Placental pericyte (primary cell): ENCODE measurements at places on chromosomes 4 and X. TPM values are rescaled to one million over a fixed set of nuclear protein-coding genes. Genes with fewer than 3 reads are reported as not detected.

The NMU gene
- total RNA-seq, result not detected in 2 replicates

The PRAF2 gene
- 14.0 and 15.2 TPM in 2 replicates for total RNA-seq

The BBS12 gene
- total RNA-seq, result 3.1 and 3.3 TPM in 2 replicates

The ARMCX1 gene
- 27.6 and 36.3 TPM in 2 replicates for total RNA-seq

The TLR2 gene
- total RNA-seq, result 0.22 and 0.29 TPM in 2 replicates

The CFAP299 gene
- total RNA-seq, result 0.44 and 2.9 TPM in 2 replicates

The GCNA gene
- total RNA-seq, result 1.7 and 2.8 TPM in 2 replicates

The RHOXF2 gene
- not detected in 2 replicates for total RNA-seq

The SLIT2 gene
- 6.9 and 12.0 TPM in 2 replicates for total RNA-seq
